ENCODE measurements at places on chromosomes 7 and 10.

GRCh38 chr10:122287570-122287969 is 16.5 kb downstream of the BTBD16 start:
- DNase-seq, result no peak

DNA sequence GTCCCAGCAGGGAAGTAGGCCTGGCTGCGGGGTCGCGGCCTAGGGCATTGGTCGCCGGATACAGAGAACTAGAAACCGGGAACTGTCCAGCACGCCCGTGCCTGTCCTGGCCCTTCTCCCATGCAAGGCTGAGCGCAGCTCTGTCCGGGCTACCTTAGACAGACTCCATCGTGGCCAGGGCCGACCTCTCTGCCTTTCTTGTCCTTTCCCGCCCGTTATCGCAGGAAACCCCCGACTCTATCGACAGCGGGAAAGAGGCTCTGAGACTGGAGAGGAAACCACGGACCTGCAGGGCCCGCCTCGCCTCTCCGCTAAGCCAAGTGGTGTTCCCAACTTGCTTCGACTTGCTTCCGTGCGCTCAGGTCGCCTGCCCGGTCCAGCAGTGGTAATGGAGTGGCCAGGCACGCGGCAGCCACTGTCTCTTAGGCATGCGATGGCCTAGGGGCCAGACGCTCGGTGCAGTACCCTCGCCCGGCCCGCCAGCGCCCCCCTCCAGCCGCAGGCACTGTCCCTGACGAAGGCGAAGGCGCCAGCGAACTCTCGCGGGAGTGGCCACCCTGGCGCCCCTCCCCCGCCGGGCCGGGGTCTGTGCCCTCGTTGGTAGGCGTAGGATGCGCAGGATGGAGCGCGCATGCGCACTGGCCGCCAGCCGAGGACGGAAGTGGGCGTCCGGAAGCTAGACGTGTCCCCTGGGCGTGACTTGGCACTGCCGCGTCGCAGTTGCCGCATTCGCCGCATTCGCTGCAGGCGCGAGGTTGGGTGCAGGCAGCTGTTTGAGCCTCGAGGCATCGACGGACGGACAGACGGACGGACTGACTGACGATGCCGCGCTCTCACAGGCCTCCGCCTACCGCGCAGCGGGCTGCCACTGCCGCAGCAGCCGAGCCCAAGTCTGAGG is 54.4 kb downstream of the MCMBP start:
- no peak for DNase-seq

- no peak for DNase-seq
Measured at GRCh38 chr10:132575320-132576201, 38.0 kb downstream of the INPP5A start.

GRCh38 chr7:130377178-130377577 is 3.1 kb upstream of the CPA1 start:
- DNase-seq, result peak; percentile 26

DNA sequence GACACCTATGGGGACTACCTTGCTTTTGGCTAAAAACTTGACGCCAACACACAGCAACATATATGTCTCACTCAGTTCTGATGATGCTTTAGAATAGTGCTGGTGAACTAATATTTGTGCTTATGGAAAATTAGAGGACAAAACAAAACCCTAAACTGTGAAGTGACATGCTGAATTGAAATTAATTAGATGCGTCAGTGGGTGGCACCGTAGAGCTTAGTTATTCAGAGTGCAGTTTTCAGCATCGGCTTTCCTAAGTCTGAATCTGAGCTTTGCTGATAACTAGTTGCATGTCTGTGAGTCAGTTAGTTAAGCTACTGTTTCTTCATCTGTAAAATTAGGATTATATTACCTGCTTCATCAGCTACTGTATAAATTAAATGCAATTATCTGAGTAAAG is 245.0 kb upstream of the SORCS1 start:
- no peak for DNase-seq

DNA sequence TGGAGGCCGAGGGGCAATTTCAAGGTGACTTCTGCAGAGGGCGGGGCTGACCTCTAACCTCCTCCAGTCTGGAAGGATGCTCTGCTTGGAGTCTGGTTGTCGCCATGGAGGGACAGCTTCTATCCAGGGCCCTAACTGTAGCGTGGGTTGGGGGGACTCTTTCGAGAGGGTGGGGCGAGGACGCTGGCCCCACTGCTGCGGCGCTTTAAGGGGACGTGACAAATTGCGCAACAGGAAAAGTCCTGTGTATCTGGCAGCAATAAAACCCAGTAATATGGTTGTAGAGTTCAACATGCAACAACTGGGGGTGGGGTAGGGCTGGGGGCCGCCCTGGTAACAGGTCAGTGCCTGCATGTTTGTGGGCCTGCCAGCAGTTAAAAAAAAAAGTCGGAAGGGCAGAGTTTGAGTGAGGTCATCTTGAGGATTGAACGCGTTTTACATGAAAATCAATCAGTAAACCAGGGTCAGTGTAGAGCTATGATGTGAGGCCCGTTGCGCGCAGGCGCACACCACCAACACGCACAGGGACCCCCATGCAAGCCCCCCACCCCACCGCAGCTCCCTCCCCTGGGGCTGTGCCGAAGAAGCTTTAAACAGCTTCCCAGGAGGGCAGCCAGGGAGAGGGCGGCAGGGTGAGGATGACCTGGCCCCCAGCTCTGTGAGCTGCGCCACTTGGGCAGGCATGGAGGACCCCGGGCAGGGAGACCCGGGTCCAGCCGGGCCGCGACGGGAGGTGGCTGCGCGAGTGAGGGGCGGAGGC is 4.3 kb downstream of the SHH start:
- no peak for DNase-seq

DNA sequence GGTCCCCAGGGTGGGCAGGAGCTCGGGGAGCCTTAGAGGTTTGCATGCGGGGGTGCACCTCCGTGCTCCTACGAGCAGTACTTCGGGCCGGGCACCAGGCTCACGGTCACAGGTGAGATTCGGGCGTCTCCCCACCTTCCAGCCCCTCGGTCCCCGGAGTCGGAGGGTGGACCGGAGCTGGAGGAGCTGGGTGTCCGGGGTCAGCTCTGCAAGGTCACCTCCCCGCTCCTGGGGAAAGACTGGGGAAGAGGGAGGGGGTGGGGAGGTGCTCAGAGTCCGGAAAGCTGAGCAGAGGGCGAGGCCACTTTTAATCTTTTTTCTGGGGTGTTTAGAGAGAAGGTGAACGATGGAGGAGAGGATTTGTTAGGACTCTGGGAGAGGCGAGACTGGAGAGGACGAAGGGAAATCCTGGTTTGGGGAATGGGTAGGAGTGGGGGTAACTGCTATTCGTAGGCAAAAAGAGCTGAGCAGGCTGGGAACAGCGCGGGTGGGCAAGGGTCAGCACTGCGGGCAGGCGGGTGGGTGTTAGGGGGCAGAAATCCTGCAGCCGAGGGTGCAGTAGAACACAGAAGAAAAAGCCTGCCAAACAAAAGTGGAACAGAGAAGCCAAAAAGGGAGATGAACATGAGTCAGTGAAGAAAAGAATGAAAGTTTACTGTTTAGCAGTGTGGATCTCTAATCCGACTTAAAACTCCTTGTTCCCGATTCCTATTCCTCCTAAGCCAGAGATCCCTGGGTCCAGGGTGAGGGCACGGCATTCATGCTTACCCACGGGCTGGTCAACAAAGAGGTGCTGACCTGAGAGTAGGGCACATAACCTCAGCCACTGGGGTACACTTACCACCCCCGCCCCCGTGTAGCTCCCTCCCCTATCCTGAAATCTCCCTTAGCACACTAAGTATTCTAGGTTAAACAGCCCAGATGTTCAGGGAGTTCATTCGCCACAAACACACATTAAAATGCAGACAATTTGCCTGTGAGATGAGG is 26.9 kb downstream of the PRSS2 start:
- DNase-seq, result no peak

DNA sequence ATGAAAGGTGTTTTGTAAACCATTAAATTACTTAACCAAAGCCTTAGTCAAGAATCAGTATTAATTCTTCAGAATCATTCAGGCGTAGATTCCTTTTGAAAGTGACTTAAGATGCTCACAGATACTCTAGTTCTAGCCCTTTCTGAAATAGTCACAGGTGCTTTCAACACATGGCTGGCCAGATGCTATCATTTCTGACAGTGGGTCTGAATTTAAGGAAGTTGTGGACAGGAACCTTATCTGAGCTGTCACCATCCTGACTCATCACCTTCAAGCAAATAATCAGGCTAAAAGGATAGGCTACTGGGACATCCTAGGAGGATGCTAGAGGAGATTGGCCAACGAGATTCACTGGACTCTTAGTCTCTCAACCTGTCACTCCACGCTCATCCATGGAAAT is 501.5 kb downstream of the LRMDA start:
- DNase-seq, result no peak

GRCh38 chr7:73885975-73886798 is 25.2 kb downstream of the TMEM270 start:
- DNase-seq, result no peak

- no peak for DNase-seq
Measured at GRCh38 chr10:66838656-66839055, 87.2 kb upstream of the LRRTM3 start.

DNA sequence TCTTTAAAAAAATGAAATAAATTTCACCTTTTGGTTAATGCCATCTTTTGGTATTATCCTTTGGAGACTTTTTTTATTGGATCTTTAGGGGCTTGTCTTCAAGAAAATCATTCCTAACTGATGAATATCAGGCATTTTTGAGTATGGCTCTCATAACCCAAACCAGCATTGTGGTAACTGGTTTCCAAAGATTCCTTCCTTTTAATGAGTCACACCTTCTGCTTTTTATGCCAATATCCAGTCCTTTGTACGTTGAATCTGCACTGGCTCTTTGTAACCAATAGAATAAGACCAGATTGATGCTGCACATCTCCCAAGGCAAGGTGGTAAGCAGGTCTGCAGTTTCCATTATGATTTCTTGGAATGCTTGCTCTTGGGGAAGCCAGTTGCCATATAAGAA is 89.1 kb downstream of the GPR158 start:
- no peak for DNase-seq

- no peak for DNase-seq
Measured at GRCh38 chr10:116868722-116869121, 19.4 kb downstream of the ENO4 start.

- DNase-seq, result no peak
Measured at GRCh38 chr7:138865843-138866242, 67.8 kb upstream of the ATP6V0A4 start.

DNA sequence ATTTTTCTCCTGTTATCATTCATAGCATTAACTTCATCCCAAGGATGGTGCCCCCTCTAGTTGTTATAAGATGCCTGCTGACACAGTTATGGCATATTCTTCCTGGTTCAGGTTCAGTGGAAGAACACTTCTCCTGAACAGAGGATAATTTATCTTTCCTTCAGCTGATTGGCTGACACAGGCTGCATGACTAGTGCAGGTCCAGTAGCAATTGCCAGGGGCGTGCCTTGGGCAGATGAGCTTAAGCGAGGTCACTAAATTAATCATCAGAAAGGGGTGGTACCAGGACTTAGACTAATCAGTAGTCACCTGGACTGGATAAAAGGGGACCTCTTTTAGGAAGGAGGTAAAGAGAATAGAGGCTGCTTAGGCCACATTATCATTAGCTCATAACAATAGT is 42.3 kb downstream of the BZW2 start:
- DNase-seq, result no peak

- no peak for DNase-seq
Measured at GRCh38 chr10:84333864-84334451, 5.6 kb downstream of the CCSER2 start.

DNA sequence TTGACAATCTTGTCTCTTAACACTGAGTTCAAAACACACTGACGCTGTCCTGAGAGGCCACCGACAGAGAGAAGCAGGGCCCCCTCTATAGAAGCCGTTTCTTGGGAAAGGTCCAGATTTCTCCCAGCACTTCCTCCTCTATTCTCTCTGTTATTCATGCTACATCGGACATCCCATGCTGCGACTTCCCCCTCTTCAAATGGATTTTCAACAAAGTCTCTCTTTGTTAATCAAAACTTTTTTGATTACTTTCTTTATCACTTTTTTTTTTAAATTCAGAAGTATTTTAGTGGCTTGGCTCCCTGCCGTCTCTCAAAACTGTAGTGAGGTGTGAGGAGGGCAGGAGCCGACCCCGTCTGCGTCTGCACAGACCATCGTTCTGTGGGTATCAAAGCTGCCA is 298.9 kb upstream of the PITRM1 start:
- no peak for DNase-seq

DNA sequence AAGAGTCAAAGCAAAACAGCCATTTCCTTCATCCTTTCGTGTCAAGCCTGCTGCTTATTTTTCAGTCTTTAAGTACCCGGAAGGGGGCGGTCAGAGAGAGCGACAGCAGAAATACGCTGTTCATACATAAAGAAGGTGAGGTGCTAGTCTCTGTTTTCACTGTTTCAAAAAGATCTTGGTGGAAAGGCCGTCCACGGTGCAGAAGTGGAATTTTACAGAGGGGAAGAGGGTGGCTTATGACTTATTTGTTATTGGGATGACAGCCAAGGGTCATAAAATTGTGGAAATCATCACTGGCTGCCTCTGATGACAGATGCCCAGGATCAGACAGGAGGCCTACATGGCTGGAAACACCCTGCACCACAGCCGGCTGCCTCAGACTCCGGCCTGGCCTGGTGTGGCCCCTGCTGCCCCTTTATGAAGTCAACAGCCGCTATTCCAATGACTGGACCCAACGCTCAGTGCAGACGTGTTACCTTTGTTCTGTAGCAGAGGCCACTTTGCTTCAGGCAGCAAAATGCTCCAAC is 57.0 kb downstream of the HIPK2 start:
- DNase-seq, result no peak

- no peak for DNase-seq
Measured at GRCh38 chr10:102281102-102281487, 35.8 kb downstream of the GBF1 start.

DNA sequence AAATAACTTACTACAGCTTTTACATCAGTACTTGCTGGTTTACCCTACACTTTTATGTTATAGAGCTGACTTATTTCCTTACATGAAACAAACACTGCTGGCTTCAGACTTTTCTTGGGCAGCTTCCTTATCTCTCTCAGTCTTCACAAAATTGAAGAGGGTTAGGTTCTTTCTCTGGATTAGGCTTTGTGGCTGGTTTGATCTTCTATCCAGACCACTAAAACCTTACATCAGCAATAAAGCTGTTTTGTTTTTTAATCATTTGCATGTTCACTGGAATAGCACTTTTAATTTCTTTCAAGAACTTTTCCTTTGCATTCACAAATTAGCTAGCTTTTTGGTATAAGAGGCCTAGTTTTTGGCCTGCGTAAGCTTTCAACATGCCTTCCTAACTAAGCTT is 218.7 kb downstream of the LRRTM3 start:
- no peak for DNase-seq

DNA sequence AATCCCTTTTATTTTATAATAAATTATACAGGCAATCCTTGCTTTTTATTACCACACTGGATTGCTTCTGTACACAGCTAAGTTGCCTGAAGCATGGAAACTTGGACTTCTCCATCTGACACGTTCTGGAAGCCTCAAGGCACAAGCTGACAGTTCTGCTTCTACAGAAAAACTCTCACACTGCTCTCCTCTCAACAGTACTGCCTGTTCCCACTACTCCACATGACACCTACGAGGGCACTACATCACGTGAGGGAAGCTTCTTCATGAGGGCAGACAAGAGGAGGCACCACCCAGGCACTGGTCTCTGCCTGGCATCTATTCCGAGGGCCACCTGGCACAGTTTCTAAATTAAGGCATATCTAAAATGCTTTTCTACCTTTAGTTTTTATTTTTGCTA is 16.8 kb upstream of the FAM133B start:
- DNase-seq, result no peak
